ENCODE measurements at places on chromosomes 5 and 9.

- DNase-seq: no peak
Measured at GRCh38 chr5:74257060-74257527, 383.4 kb downstream of the ENC1 start.

DNA sequence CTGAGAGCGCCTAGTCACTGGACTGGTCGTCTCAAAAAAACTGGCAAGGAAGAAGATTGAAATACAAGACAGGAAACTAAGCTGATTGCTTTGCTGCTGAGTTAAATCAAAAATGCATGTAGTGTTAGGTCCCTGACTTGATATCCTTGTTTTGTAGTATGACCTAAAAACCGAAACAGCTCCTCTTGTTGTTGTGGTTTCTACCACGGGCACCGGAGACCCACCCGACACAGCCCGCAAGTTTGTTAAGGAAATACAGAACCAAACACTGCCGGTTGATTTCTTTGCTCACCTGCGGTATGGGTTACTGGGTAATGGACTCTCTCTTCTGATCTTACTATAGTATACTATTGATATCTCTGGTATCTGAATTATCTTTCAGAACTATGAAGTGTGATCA lies 4.3 kb downstream of the MTRR start:
- DNase-seq: no peak

DNA sequence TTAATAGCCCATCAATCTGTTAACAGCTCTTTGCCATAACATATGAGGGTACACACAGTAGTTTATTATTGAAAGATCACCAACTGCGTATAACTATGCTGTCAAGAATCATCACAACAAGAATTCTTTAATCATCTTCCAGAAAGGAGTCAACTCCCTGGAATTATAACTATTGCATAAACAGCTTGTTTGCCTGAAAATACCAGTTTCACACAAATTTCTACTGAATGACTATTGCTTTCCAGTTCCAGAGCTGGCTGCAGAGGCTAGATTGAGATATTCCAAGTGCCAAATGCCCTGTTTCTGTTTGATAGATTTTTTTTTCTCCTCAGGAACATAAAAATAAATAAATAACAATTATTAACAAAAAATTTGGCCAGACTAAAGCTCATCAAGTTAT lies 444.7 kb downstream of the TLE1 start:
- no peak for DNase-seq

- DNase-seq: peak; percentile 9
Measured at GRCh38 chr9:36488389-36488756, 84.3 kb upstream of the MELK start.

- no peak for DNase-seq
Measured at GRCh38 chr9:69463497-69464068, 138.6 kb downstream of the ENTREP1 start.

DNA sequence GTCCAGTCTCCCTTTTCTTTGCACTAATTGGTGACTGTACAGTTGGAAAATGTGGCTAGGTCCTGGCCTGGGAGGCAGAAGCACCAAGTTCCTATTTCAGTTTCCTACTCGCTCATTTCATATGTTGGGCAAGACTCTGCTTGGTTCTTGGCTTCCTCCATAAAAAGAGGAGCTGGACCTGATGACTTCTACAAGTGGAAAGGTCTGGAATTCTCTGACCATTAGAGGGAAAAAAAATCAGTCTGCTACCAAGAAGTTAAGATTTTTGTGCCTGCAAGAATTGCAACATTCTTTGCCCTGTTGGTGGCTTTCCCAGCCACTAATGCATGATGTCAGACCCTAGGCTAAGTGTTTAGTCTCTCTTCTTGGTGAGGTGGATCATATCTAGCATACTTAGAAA lies 91.5 kb downstream of the WDR41 start:
- DNase-seq: no peak

DNA sequence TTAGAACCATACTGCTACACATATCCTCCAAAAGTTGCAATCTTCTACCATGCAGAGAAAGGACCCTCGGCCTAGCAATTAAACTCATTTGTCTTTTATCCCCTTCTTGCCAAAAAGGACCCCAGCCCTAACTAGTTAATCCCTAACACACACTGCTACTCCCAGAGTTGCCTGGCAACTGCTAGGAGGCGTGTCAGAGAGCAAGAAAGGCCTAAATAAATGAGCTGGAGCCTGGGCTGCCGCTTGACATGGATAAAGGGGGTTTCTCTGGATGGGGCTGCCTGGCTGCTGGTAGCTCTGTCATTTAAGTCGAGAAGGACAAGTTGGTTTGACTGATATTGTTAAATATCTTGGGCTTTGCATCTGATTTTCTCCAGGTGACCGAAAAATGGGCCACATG lies 194.8 kb downstream of the CRB2 start:
- no peak for DNase-seq

GRCh38 chr5:135140446-135141204 lies 106.6 kb upstream of the PITX1 start:
- DNase-seq: peak; percentile 8

GRCh38 chr5:159156426-159157238 lies 52.7 kb downstream of the RNF145 start:
- peak; percentile 75 for DNase-seq

DNA sequence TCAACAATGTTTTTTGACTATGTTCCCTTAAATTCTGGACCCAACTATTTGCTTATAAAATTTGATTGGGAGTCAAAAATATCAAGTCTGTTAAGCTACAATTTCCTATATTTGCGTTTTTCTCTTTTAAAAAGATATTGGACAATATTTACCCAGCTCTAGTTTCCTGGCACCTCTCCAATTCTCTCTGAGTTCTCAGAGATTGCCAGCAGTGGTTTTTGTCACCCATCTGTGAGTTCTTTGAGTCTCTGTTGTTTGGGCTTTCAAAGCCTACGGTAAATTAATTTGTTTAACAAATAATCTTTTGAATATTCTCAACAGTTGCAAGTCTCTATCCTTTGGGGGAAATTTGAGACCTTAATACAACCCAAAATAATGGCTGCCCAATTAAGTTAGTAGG lies 174.2 kb upstream of the PUM3 start:
- DNase-seq: no peak

- DNase-seq: no peak
Measured at GRCh38 chr9:108166519-108166918, 677.0 kb upstream of the KLF4 start.

DNA sequence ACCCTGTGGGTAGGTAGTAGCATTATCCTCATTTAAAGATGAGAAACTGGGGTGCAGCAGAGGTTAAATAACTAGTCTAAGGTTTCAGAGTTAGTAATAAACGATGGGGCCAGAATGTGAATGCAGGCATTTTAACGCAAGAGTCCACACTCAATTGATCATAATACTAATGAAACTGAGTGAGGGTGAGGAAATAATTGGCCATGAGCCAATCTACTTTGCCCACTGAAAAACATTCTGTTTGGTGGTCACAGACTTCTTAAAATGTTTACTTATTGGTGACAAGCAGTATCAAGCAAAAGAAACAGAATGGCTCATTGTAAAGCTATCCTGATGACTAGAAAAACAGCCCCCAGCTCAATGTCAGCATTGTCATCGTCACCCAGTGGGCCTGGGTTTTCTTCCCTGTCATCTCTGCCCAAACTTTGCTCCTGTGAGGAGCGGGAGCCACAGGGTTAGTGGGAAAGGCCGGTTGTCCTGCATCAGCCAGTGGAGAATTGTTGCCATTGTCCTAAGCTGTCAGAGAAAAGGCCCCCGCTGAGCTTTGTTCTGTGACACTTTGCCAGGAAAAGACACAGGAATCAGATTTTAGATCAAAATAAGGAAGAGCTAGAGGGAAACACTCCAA lies 77.3 kb upstream of the MAN2A1 start:
- DNase-seq: no peak

DNA sequence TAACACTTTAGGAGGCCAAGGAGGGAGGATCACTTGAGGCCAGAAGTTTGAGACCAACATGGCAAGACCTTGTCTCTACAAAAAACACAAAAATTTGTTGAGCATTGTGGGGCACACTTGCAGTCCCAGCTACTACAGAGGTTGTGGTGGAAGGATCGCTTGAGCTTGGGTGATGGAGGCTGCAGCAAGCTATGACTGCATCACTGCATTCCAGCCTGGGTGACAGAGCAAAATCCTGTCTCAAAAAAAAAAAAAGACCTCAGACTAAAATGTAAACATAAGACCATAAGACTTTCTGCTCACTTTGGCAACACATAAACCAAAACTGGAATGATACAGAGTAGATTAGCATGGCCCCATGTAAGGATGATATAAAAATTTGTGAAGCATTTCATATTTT lies 24.6 kb upstream of the NANS start:
- no peak for DNase-seq

DNA sequence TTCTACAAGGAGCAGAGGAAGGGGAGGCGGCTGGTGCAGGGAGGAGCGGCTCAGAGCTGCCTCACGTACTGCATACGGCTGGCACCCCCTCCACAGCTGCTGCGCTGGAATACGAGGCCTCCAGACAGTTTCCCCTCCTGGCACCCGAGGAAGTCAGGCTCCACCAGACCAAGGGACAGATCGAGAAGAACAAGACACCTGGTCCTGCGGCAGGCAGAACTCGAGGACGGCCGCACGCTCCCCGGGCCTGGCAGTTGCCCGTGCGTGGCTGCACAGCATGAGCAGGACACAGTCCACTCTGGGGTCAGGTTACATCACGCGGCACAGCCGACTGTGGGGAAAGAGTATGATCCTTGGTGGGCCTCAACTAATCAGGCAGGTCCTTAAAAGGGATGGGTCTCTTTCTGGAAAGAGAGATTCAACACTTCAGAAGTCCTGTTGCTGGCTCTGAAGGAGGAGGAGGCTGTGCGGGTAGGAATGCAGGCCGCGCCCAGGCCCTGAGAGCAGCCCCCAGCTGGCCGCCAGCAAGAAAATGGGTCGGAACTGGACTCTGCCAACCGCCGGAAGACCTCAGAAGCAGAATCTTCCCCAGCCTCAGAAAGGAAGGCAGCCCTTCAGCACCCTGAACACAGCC lies 11.6 kb downstream of the UBAC1 start:
- DNase-seq: no peak

GRCh38 chr5:111626473-111627148 lies 114.3 kb upstream of the STARD4 start:
- DNase-seq: no peak

GRCh38 chr5:145936401-145937131 lies at the start of gene SH3RF2:
Gene SH3RF2, plus strand, starts transcription at chr5:145936578. Its CDS starts 1,351 bp downstream, at chr5:145937929.
- peak; percentile 79 for DNase-seq

DNA sequence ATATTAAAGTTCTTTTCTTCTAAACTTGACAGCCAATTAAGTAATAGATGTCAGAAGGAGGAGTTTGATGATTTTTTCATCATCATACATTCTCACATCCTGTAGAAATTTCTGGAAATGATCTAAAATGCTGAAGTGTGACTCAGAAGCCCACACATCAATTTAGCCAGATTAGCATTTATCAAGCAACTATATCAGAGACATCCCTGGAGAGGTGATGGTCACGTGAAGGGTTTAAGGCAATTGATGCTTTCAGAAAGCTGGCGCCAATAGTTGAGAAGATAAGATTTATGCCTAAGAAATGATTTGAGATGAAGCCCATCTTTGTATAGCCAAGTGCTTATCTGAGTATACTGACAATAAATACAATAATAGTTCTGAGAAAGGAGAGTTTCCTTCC lies 162.9 kb upstream of the RORB start:
- DNase-seq: no peak

DNA sequence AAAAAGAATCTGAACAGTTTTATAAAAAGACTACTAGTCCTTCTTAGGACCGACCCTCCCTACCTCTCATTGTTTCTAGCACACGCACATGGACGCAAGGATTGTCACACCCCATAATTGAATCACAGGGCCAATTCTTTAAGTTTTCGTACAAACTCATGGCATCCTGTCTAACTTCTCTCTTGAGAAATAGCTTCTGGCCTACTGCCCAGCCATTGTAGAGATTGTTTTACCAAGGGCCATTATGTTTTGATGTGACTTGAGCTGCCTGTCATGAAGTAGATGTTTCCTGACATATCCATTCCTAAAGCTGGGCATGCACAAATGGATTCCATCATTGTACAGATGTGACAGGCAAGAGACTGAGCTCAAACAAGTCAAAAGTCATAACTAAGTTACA lies 1672.1 kb upstream of the C9orf72 start:
- no peak for DNase-seq

DNA sequence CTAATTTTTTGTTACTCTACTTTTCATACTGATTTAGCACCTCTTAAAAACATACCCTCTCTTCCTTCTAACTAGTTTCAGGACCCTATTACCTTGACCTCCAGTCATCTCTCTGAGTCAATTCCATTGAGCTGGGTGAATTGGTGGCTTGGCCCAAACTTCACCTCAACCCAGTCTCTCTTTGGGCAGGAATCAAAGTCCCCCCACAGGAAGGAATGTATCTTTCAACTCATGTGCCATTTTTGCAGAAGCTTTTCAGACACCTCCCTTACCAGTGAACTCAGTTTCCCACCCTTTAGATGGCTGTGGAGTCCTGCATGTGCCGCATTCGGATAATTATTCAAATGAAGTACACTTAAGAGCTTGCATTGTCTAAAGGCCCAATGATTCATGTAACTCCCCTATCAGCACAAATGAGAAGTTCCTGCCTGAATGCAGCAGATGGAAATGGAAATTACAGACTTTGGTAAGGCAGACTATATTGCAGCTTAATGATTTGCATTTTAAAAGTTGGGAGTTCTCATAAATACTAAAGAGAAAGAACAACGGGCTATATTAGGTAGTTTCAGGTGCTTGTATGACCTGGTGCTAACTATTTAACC lies 693.5 kb downstream of the PTPRD start:
- DNase-seq: no peak

DNA sequence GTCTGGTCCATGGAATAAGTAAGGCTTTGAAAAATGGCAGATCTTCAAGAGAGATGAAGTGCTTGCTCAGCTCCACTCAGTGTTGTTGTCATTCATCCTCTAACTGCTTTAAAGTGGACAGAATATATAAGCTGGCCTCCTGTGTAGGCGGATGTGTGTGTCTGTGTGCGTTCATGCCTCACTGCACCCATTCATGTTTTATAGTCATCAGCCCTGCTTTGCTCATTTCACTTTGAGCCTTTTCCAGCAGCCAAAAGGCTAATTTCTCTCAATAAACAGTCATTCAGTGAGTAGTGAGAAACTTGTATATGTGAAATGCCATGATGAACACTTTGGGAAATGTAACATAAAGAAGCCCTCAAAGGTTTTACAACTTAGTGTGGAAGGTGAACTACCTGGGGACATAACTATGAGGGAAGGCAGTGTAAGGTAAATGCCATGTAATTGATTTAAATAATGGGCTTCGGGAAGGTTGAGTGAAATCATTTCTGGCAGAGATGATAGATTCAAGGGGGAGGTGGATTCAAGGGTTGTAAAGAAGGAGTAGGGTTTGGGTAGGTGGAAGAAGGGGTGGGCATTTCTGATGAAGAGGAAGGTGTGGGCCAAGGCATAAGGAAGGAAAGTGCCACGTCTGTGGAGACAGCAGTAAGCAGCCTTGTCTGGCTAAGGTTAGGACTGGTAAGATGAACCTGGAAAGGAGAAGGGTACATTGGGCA lies 15.7 kb downstream of the TTC23L start:
- DNase-seq: no peak

GRCh38 chr9:135563858-135564257 lies 2.3 kb downstream of the PAEP start:
- DNase-seq: no peak

- DNase-seq: no peak
Measured at GRCh38 chr5:173493846-173494245, 122.6 kb downstream of the BOD1 start.

- DNase-seq: peak; percentile 87
Measured at GRCh38 chr9:37290940-37291485, 131.5 kb upstream of the GRHPR start.
